ENCODE measurements at places on chromosomes 11 and 22.

- DNase-seq, result no peak
Measured at GRCh38 chr11:110830344-110830743, 118.1 kb upstream of the ARHGAP20 start.

DNA sequence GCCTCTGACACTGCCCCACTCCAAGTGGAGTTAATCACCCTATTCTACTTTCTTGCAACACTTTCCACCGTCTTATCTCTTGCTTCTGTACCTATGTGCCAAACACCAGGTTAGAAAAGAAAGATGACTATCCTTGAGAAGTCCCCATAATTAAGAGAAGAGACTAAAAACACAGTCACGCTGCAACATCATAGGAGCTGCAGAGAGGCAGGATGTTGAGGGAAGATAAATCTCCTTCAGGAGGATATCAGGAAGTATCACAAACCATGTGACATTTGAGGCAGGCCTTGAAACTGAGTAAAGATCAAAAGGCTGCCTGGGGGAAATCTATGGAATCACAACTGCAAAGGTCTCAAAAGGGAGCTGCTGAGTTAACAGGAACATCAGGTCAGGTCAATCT, 24.8 kb downstream of the GAB2 start:
- DNase-seq, result no peak

GRCh38 chr11:123407996-123408597, 22.0 kb upstream of the GRAMD1B start:
- DNase-seq, result no peak

DNA sequence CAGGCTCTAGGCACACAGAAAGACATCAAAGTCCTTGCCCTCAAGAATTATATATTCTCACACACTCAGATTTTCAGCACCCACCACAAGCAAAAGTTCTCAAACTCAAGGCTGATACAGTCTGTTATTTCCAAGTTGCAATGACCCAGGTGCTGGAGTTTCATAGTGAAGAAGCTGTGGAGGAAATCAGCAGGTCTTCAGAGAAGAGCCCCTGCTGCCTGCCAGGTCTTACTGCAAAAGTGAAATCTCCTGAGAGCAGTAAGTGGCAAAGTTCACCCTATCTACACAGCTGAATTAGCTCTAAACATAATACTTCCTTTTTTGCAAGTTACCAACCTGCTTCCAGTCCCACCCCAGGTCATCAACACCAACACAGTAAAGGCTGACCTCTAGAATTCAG, 64.6 kb downstream of the RPL27A start:
- DNase-seq, result no peak

GRCh38 chr22:19225560-19225959, 47.0 kb upstream of the SLC25A1 start:
- DNase-seq, result no peak

DNA sequence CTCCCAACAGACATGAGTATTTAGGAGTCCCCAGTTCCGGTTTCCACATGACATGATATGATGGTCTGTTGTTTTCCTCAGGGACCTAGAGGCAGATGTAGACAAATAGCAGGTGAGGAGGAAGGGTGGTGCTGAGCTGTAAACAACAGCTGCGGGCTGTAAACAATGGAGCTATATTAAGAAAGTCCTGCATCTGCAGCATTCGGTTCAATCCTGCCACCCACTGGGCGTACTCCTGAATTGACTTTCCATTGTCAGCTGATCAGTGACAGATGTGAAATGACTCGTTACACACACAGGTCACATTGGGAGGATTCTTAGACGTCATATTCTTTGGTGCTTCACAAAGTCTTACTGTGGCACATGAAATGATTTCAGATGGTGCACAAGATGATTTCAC, 26.8 kb upstream of the RAG1 start:
- DNase-seq, result peak; percentile 64

DNA sequence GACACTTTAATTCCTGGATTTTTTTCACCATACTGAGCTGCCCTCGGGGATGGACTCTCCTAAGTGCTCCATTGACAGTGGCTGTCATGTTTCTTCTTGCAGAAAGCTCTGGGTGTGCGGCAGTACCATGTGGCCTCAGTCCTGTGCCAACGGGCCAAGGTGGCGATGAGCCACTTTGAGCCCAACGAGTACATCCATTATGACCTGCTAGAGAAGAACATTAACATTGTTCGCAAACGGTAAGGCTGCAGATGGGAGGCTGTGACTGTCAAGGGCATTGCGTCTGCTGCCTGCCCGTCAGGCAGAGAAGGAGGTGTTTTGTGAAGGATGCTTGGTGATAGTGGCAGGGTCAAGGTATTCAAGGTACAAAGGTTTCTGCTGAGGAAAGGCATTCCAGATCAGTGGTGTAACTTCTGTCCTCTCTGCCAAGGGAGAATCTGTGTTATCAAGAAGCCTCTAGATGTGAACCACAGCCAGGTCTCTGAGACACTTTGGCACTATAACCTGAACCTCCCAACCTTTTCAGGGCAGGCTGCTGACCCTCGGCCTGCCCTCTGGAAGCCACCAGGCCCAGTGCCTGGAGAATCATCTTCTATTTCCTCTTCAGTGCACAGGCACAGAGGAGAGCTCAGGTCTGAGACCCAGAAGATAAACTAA, 30.8 kb downstream of the ACO2 start:
- no peak for DNase-seq

DNA sequence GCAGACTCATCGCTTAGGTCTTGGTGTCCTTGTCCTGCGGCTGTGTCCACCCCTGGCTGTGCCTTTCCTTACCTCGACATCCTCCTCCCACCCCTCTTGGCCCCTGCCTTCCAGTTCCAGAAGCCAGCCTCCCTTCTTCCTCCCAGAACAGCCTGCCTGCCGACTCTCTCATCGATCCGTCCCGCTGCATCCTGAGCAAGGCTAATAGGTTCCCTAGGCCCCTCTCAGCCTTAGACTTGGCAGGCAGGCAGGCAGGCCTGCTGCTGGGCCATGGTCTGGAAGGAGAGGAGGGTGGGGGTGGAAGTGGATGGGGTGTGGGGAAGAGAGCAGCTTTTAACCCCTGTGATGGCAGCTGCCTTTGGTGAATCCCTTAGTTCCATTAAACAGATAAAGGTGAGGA, 196.7 kb upstream of the TBCEL start:
- DNase-seq, result no peak

GRCh38 chr11:131754671-131755070, 384.3 kb downstream of the NTM start:
- no peak for DNase-seq

GRCh38 chr11:39542460-39542859, 1917.0 kb downstream of the LRRC4C start:
- DNase-seq, result no peak

DNA sequence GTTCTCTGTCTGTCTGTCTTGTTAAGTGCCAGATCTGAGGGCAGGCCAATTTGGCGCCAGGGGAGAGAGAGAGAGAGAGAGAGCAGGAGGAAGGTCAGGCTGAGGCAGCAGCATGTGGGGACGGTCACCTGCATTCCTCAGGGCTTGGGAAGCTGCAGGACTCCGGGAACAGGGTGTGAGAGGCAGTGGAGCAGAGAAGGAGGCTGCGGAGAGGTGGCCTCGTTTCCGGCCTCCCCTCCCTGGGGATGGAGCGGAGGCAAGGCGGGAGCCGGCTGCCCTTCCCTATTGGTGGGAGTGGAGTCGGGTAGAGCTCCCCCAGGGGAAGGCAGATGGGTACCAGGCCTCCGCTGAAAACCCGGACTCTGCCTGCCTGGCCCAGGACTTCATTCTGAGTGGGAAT, 9.7 kb downstream of the CLMP start:
- DNase-seq, result no peak

GRCh38 chr22:36373258-36373579, 14.5 kb downstream of the MYH9 start:
- DNase-seq, result peak; percentile 64

DNA sequence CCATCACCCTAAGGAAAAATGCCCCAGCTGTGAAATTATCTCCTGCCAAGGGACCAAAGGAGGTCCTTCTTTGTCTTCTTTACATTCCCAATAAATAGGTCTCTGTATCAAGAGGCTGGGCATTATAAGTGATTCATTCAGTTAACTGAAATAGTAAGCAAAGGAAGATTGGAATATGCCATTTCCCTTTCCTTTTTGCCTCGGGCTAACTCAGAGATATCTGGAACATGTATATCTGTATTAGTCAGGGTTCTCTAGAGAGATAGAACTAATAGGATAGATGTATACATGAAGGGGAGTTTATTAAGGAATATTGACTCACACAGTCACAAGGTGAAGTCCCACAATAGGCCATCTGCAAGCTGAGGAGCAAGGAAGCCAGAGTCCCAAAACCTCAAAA, 15.3 kb upstream of the CWF19L2 start:
- no peak for DNase-seq

- DNase-seq, result no peak
Measured at GRCh38 chr11:25658916-25659315, 673.0 kb upstream of the ANO3 start.

GRCh38 chr22:47287516-47287915, 525.1 kb downstream of the TBC1D22A start:
- no peak for DNase-seq

GRCh38 chr11:32796425-32796824, 2.0 kb upstream of the CCDC73 start:
- no peak for DNase-seq

- peak; percentile 52 for DNase-seq
Measured at GRCh38 chr11:44622190-44622650, 56.8 kb downstream of the CD82 start.
